HEK293T (cell line): ENCODE measurements at places on chromosomes 2 and 18.

DNA sequence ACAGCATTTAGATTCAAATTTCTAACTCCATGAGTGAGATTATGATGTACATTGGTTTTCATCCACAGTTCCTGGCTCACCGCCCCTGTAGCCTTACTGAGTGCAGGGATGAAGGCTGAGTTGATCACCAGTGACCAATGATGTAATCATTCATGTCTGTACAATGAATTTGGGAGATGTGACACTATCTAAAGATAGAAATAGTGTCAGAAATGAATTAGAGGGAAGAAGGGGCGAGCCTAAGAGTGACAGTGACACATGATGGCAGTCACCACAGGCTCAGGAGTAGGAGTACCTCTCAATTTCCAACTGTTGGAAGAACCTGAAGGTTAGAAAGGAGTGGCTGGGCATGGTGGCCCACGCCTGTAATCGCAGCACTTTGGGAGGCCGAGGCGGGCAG is 3.2 kb downstream of the METTL4 start:
- DNase-seq = no peak

DNA sequence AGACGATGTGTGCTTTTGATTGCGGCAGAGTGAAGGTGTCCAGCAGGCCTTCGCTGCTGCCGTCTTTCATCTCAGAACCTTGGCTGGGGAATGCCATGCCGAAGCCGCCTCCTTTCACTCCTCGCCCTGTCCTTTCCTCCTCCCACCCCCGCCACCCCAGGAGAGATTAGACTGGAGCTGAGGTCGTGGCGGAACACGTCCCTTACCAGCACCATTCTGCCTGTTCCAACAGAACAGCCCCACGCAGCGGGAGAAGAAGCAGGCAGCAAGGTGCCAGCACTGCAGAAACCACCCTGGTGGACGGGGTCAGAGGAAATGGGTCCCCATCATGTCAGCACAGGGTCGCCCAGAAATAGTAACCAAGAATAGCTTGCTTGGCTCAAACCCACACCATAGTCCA is 24.8 kb upstream of the RBM44 start:
- no peak for DNase-seq

DNA sequence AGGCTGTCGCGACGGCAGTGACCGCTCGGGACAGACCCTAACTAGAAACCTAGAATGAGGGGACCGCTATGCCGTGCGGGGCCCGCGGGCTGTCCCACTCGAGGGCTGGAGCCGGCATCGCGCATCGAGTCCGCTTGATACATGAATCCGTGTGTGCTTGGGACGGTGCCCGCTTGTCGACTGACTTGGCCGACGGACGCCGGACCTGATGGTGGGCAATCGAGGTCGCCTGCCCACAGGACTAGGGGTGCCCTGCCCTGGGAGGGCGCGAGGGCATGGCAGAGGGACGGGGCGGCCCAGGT is 749 bp upstream of the PTMA start:
- no peak for DNase-seq

- no peak for DNase-seq
Measured at GRCh38 chr2:157662401-157662800, 33.7 kb upstream of the ACVR1C start.

- no peak for DNase-seq
Measured at GRCh38 chr2:134532537-134532936, 186.3 kb downstream of the TMEM163 start.

- no peak for DNase-seq
Measured at GRCh38 chr2:19861813-19862212, 40.0 kb downstream of the TTC32 start.

GRCh38 chr2:16656784-16657391 is 8.7 kb downstream of the CYRIA start:
- DNase-seq = no peak

DNA sequence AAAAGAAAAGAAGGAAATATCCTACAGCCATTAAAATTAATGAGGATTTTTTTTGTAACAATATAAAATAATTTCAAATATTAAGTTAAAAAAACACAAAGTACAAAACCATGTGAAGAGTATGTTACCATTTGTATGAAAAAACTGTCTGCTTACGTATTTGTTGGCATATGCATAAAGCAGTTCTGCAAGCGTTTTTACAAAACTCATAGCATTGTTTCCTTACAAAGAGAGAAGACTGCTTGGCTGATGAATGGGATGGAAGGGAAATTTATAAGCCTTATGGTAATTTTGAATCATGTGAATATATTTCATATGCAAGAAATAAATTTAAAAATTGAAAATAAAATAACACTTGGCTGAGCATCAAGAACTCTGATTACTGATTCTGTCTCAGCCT is 63.1 kb downstream of the METTL4 start:
- no peak for DNase-seq
